ENCODE measurements at places on chromosomes 3 and 15. TPM values are rescaled to one million over a fixed set of nuclear protein-coding genes. Genes with fewer than 3 reads are reported as not detected.
A peak's percentile ranks its signal among the peaks of the same experiment; 100 is the strongest.

DNA sequence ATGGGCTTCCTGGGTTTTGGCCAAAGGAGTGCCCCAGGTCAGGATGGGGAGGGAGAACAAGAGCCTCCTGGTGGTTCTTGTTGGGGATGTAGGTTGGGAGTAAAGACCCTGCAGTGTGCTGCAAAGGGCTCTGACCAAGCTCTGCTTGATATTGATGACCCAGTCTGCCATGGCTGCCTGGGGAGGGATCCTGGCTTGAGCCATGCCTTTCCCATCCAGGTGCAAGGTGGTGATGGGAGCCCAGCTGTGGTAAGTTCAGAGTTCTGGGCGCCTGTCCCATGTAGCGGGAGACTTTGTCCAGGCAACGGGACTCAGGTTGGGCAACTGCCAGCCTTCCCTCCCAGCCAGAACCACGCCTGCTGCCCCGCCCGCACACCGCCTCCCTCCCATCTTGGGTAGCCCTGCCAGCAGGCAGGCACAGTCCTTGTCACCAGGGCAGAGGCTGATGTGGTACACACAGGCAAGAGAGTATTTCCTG, 2.6 kb downstream of the GNAI2 start:
- no peak for DNase-seq

GRCh38 chr3:53254509-53255422, 1.1 kb downstream of the TKT start:
- peak; percentile 38 for DNase-seq

DNA sequence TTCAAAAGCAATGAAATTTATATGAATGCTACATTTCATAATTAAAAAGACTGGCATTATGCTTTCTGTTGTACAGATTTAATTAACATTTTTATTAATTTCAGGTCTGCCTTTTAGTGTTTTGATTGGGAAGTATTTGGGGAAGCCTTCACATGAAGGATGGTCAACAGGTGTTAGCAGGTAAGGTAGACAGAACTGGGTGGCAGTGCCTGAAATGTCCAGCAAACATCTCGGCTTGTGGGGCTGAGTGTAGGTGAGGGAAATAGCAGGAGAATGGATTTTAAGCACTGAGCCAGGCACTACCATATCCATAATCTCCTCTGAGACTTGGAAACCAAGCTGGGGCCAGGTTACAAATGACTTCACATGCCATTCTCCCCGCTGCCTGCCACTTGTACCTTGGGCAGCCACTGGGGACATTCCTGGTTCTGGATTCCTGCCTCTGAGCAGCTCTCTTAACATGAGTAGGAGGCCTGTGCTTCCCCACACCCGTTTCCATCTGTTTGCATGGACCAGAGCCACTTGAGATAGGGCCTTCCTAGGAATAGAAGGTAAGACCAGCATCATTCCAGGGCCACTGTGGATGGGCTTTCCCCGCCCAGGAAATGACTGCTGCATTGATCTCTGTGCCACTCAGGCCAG, 125.9 kb upstream of the HES1 start:
- no peak for DNase-seq

DNA sequence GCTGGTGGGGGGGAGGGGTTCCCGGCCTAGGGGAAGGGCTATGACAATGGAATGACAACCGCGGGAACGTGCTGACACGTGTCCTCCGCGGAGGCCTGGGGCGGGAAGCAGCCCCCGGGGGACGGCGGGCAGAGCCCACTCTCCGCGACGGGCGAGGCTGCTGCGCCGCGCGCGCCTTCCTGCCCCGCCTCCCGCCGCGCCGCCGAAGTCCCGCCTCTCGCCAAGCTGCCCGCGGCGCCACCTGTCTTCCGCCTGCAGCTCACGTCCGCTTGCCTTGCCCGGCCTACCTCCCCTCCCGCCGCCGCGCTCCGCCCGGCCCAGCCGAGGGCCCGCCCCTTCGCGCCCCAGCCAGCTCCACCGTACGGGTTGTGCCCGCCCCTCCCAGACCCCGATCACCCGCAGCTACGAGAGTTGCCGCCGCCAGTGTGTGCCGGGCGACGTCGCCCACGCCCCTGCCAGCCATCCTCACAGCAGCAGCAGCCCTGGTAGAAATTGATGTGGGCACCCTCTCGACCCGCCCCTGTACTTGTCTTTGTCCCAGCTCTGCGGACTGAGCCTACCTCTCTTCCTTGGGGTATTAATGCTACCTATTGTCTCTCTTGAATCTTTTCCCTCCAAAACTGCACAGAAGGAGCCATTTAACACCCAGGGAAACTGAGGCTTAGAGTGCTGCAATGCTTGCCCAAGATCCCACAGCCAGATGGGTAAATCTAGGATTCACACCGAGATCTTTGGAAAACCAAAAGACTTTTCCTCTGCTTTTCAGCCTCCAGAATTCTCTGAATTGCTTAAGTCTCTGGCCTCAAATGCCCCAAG, at the start of gene PARP16:
Gene PARP16, minus strand, starts transcription at position 180 of the 816 bp plus-strand sequence. CDS start 457 bp downstream, outside the sequence.
- peak; percentile 78 for DNase-seq

GRCh38 chr15:78197632-78198031, 36.7 kb downstream of the ACSBG1 start:
- no peak for DNase-seq

The CHRNA3 gene
- 0.18 TPM for polyA plus RNA-seq

The CCR2 gene
- 0.48 TPM for polyA plus RNA-seq

- no peak for DNase-seq
Measured at GRCh38 chr3:196979545-196979944, 10.9 kb upstream of the PIGZ start.

The ADAMTS7 gene
- 13.9 TPM for polyA plus RNA-seq

DNA sequence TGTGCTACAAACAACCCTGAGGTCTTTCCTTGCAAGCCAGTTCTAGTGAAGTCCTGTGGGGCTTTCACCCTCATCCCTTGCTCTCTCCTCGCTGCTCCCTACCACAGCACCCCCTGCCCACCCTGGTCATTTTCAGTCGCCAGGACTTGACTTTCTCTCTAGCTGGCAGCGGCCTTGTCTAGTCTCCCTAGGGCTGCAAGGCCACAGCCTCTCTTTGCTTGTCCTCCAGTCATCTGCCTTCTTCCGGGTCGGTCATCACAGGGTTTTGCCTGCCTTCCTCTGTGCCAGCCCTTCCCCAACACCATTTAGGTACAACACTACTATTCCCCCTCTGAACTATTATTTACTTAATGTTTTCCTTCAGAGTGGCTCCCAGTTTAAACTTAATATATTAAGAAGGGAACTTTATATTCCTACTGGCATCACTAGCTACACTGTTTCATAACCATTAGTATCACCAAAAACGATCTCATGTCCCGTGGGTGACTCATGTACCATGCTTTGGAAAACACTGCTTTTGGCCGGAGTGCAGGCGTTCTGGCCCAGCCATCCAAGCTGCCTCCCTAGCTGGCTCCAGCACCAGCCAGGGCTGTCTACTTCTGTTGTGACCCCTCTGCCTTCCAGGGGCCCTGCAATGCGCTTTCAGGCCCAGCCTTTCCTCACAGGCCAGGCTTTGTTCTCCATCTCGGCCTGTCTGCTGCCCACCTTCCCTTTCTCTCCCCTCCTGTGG, 21.4 kb downstream of the FAH start:
- no peak for DNase-seq

The XIRP1 gene
- 323 TPM for polyA plus RNA-seq

DNA sequence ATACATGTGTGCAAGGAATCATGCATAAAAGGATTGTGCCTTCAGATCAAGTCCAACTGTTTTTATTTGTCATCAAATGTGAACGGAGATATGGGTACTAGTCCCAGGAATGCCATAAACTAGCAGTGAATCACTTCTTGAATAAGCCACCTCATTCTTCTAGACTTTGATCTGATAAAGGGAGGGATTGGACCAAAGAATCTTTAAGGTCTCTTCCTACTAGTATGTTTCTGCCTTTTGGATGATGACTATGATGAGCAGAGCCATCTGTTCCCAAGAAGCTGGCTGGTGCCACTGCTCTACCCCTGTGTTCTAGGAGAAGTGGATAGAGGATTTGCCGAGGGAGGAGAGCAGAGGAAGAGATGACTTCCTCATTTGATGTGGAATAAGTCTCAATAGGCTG, 28.8 kb upstream of the UACA start:
- DNase-seq, result no peak

The CLDN16 gene
- 0.07 TPM for polyA plus RNA-seq

The CCDC13 gene
- polyA plus RNA-seq, result 0.53 TPM

DNA sequence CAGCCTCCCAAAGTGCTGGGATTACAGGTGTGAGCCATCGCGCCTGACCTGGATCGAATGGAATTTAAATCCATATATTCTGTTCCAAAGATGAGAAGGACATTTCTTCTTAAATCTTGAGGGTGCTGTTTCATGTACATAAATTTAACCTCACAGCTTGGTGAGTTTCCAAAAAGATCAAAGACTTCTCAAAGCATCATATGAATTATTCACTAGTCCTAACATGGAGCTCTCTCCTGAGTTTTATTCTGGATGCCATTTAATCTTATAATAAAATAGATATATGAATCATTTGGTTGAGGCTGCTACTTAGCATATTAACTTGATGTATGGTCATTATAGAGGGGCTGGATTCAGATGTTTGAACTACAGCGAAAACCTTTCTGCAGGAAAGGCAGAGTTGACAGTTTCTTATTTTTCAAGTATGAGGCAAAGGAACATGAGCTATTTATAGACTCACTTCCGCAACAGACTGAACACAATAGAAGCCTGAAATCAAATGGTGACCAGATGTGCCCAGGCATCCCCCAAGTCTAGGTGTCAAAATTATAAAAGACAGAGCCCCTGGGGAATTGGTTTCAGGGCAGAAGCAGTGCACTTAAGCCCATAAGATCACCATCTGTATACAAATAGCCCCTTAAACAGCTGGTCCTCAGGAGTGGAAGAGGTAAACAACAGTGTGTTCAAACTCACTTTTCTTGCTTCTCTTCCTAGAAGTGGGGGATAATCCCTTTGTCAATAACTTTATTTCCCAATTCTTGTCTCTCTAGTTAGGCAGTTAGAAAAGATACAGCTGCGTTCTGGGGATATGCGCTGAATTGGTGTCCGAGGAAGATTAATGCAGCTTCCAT, 29.7 kb downstream of the STARD9 start:
- peak; percentile 74 for DNase-seq

- DNase-seq, result peak; percentile 80
Measured at GRCh38 chr3:141052201-141053069, 1.3 kb downstream of the SPSB4 start.

DNA sequence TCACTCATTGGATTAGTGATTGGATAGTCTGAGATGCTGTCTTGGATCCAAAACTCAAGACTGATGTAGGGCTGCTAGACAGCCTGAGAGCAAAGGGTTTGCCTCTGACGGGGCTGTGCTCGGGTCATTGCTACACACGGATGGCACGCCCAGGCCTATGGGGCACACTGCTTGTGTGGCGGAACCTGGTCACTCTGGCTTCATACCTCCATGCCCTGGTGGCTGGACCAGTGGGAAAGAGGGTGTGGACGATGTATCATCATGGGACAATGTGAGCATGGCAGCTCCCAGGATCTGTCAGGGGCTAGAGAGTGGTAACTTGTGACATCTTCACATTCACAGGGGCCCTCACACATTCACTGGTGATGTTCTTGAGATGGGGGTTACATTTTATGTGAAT, 18.1 kb upstream of the CCDC174 start:
- DNase-seq, result no peak

- no peak for DNase-seq
Measured at GRCh38 chr15:62572797-62573196, 407.7 kb upstream of the C2CD4B start.

The PP2D1 gene
- polyA plus RNA-seq, result not detected

GRCh38 chr3:163043074-163043473, 1546.5 kb downstream of the OTOL1 start:
- DNase-seq, result no peak

DNA sequence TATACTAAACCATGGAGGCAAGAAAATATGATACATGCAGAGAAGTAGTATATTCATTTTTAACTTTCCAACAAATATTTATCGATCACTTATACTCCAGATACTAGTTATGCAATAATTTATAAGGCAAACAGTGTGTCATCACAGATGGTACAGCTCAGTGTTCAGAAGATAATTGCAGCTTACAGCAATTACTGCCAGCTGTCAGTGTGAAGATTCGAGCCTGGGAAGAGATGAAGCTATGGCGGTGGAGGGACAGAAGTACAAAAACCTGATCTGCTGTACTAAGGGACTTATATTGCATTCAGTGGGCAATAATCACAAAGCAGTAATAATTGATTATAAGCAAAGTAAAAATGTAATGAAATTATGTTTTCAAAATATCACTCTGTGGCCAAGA, 170.6 kb upstream of the EPHA3 start:
- no peak for DNase-seq

The LEKR1 gene
- polyA plus RNA-seq, result not detected

The INKA1 gene
- polyA plus RNA-seq, result 7.4 TPM

DNA sequence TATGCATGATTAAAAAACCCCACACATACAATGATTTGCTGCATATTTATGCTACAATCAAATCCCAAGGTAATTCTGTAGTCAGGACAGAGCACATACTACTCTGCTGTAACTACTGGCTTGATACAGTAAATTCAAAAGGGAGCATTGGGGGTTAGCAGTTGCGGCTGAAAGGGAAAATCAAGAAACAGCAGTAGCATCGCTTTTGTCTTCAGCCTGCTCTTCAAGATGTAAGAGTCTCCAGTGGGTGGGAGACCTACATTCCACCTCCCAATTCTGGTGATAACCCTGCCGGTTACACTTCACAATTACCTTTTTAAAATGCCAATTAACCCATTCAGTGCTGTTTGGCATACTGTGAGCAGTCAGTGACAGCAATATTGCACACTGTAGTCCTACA, 259.4 kb downstream of the NR2F2 start:
- DNase-seq, result no peak

The NTRK3 gene
- not detected for polyA plus RNA-seq

DNA sequence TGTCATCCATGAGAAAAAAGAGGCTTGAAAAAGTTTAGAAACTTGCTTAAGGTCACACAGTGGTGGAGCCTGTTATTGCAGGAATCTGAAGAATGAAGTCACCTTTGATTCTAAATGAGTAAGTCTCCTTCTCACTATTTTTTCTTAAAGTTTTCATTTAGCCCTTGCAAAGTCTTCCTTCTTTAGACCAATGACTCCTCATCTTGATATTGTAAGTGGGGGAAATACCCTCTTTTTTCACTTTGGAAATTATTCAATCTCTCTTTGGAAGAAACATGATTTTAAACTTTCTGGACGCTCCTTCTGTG, 787 bp upstream of the SLMAP start:
- DNase-seq, result no peak

DNA sequence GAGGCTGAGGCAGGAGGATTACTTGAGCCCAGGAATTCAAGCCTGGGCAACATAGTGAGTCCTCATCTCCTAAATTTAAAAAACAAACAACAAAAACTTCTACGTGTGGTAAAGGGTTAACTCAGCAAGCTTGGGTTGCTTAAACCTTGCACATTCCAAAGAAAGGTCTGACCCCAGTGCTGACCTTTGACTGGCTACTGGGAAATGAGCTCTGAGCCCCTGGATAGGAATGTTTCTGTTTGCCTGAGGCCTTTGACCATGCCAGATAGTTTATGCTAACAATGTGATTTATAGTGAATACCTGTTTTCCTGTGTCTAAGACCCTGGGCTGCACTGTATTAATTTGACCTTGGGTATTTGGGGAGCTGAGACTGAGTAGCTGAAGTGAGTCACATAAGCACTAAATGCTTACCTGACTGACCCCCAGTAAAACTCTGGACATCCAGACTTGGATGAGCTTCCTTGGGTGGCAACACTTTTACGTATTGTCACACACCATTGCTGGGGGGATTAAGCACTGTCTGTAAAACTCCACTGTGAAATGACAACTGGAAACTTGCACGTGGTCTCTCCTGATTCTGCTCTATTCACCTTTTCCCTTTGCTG, 20.7 kb downstream of the TCAIM start:
- no peak for DNase-seq

Measured in muscle of arm (tissue), 14 donors.